ENCODE measurements at places on chromosomes 4 and X. TPM values are rescaled to one million over a fixed set of nuclear protein-coding genes. Genes with fewer than 3 reads are reported as not detected.
A peak's percentile ranks its signal among the peaks of the same experiment; 100 is the strongest.

- H3K27me3 ChIP-seq = no peaks in the 10 kb centered on the region
- H3K4me1 ChIP-seq = peaks cover 54% of the 10 kb centered on the region
- H3K27ac ChIP-seq = peak overlapping the region; percentile 99
These were observed 155.7 kb upstream of the MAP3K15 start for GRCh38 chrX:19670854-19671620.

The CDKL5 gene
- 20.9 TPM for total RNA-seq

The CT45A1 gene
- not detected for total RNA-seq

DNA sequence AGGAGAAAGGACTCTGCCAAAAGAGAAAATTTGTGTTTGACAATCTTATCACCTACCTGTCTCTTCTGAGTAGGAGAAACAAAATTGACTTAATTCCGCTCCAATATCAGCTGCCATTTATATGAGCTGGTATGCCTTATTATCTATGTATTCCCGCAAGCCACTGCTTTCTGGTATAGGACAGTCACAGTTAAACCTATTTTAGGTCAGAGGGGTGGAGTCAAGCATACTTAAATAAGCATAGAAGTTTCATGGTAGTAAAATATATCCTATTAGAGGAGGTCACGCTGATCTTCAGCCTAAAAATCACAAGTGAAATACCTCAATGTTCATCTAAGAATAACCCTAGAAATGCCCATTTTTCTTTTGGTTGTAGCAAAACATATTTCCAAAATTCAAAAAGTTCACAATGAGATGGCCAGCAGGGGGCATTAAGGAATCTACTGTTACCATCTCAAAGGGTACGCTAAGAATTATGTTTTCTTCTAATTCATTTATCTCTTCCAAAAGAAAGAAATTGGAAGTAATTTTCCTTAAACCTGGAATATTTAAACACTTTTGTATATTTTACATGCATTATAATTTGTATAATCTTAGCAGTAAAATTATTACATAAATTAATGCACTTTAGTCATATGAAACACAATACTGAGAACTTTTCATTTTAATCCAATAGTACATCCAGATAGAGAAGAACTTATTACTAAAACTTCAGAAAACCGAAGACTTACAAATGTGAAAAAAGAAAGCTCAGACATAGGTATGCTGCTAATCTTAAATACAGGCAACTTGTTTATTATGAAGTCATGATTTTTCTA, 10.5 kb downstream of the PPAT start:
- H3K27me3 ChIP-seq = no peaks in the 10 kb centered on the region
- no peak overlapping the region for H3K4me3 ChIP-seq
- H3K4me1 ChIP-seq = peaks cover 10% of the 10 kb centered on the region
- DNase-seq = peak; percentile 11
- H3K36me3 ChIP-seq = no peaks in the 10 kb centered on the region

GRCh38 chrX:16316331-16316730, 149.1 kb downstream of the MAGEB17 start:
- H3K36me3 ChIP-seq = no peaks in the 10 kb centered on the region
- no peaks in the 10 kb centered on the region for H3K27me3 ChIP-seq
- H3K4me1 ChIP-seq = peaks cover 16% of the 10 kb centered on the region
- no peak overlapping the region for H3K27ac ChIP-seq
- no peak for DNase-seq

DNA sequence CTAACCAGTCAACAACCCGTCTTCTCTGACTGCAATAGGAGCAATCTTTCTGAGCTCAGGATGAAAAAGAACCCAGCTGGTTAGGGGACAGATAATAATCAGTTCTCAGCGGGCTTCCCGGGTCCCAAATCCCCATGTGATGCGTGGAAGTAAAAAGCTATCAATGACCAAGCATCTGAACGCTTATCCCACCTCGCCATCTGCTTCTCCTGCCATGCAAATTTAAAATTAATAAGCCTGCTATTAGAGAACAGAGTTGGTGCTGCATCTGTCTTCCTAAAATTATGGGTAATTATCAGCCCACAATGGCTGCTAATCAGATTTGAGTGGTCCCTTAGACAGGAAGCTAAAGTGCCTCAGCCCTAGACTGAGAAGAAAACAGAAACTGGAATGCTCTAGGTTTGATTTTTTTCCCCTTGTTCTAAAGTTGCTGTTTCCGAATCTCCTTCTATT, 37.5 kb downstream of the AFAP1 start:
- H3K36me3 ChIP-seq = no peaks in the 10 kb centered on the region
- no peak overlapping the region for H3K4me3 ChIP-seq
- DNase-seq = no peak
- H3K4me1 ChIP-seq = no peaks in the 10 kb centered on the region
- no peaks in the 10 kb centered on the region for H3K27me3 ChIP-seq

DNA sequence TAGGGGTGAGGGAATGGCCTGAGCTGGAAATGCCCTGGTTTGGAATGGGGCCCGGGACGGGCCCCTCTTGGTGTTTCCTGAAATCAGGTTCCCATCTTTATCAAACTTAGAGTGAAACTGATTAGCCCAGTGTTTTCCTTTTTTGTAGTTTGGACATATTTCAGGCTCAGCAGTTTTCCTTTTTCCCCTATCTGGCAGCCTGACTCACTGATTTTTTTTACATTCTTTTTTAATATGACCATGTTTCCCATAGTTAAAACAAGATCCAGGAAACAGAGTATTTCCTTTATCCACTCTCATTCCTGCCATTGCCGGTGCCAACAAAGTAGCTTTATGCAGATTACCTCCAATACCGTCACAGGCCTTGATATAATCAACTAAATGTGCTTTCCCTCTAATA, 20.5 kb upstream of the C4orf17 start:
- no peaks in the 10 kb centered on the region for H3K27me3 ChIP-seq
- H3K4me3 ChIP-seq = no peak overlapping the region
- H3K4me1 ChIP-seq = no peaks in the 10 kb centered on the region
- H3K36me3 ChIP-seq = no peaks in the 10 kb centered on the region
- no peak for DNase-seq

- H3K4me1 ChIP-seq = no peaks in the 10 kb centered on the region
- no peaks in the 10 kb centered on the region for H3K36me3 ChIP-seq
- peaks cover 2% of the 10 kb centered on the region for H3K27me3 ChIP-seq
- DNase-seq = no peak
- H3K4me3 ChIP-seq = no peak overlapping the region
These were observed 81.5 kb downstream of the COX18 start for GRCh38 chr4:72987741-72988729.

- H3K27me3 ChIP-seq = peaks cover 48% of the 10 kb centered on the region
- H3K36me3 ChIP-seq = no peaks in the 10 kb centered on the region
- no peak overlapping the region for H3K27ac ChIP-seq
- no peaks in the 10 kb centered on the region for H3K4me1 ChIP-seq
- no peak overlapping the region for H3K4me3 ChIP-seq
- no peak for DNase-seq
These were observed 167.9 kb downstream of the CORIN start for GRCh38 chr4:47669946-47670345.

DNA sequence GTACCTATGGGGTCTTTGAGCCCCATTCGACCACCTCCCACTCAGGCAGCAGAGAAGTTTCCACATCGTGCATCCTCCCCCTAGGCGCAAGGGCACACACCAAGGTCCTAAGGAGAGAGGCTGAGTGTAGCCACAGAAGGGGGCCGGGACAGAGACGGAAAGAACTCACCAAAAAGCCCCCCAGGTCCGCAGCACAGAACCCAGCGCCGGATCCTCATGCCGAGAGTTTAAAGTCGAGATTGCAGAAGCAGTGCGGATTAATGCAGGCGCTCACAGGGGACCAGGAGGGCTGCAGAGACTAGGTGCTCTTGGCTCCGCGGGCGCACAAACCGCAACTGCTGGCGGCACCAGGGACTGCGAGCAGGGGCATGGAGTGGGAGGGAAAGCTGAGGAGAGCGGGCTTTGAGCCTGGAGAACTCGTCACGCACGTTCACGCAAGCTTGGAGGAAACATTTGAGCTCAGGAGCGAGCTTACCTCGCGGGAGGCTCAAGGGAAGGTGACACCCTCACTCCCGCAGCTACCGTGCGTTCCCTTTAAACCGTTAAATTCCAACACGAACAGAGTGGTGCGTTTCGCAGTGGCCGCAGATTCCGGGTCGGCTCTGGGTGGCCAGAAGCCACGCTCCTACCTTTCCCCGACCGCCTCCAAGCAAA, 8.5 kb downstream of the NKX3-2 start:
- H3K4me1 ChIP-seq = no peaks in the 10 kb centered on the region
- no peak for DNase-seq
- H3K36me3 ChIP-seq = no peaks in the 10 kb centered on the region
- H3K27me3 ChIP-seq = peaks cover 44% of the 10 kb centered on the region

DNA sequence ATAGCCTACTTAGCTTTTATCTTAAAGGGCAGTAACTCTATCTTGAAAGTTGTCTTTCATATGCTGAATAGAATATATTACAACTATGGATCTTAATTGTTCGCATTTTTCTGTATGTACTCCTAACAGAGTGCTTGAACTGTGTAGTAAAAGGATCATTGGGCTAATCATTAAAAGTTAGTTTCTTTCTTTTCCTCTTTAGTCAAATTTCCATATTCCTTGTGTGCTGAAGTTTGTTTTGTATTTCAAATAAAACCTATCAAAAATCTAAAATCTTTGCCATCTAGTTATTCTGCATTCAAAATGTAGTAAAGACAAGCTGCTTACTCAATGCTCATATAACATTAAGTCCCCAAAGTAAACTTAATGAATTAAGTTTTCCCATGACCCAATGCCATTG, 182.7 kb downstream of the HTR2C start:
- no peaks in the 10 kb centered on the region for H3K36me3 ChIP-seq
- H3K27ac ChIP-seq = no peak overlapping the region
- DNase-seq = no peak

DNA sequence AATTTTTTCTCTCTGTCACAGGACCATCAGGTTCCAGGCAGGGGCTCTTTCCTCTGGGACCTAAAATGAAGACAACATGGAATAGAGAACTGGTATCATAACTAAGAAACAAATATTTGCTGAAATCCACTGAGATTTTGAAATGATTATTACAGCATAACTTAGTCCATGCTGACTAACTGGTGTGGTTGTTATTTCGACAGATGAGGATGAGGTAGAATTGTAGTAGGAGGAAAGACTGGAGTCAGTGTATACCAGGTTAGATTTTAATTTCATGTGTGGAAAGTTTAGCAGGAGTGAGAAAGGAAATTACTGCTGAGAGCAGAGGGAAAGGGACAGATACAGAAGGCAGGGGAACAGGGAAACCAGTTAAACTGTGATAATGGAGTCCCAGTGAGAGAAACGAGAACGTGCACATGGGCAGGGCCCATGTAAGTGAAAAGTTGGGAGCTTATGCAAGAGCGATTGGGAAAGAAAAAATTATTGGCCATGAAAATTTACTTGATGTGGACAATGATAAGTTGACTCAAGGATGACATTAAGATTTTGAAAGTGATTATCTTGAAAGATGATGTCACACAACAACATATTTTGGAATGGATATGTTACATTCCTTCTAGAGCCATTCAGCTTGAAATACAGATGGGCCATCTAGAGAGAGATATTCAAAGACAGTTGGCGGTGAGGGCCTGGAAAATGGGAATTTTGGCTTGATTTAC, 98.7 kb upstream of the DDIT4L start:
- no peak overlapping the region for H3K27ac ChIP-seq
- no peaks in the 10 kb centered on the region for H3K27me3 ChIP-seq
- no peak overlapping the region for H3K4me3 ChIP-seq
- no peaks in the 10 kb centered on the region for H3K36me3 ChIP-seq
- H3K4me1 ChIP-seq = no peaks in the 10 kb centered on the region

GRCh38 chr4:24473309-24473721, 111.0 kb downstream of the DHX15 start:
- H3K36me3 ChIP-seq = peaks cover 30% of the 10 kb centered on the region
- peaks cover 42% of the 10 kb centered on the region for H3K27me3 ChIP-seq
- DNase-seq = peak; percentile 12
- H3K4me3 ChIP-seq = peak overlapping the region; percentile 92

- no peaks in the 10 kb centered on the region for H3K36me3 ChIP-seq
- H3K27me3 ChIP-seq = no peaks in the 10 kb centered on the region
- no peak for DNase-seq
- no peak overlapping the region for H3K4me3 ChIP-seq
- H3K27ac ChIP-seq = no peak overlapping the region
These were observed 467.0 kb downstream of the PCDH18 start for GRCh38 chr4:137065311-137065710.

GRCh38 chr4:108426493-108426892, 193.9 kb upstream of the RPL34 start:
- no peak for DNase-seq
- no peak overlapping the region for H3K27ac ChIP-seq
- no peaks in the 10 kb centered on the region for H3K27me3 ChIP-seq
- H3K4me3 ChIP-seq = no peak overlapping the region

GRCh38 chr4:121226362-121226761, 62.2 kb upstream of the TNIP3 start:
- no peak for DNase-seq
- peaks cover 15% of the 10 kb centered on the region for H3K4me1 ChIP-seq
- H3K27me3 ChIP-seq = no peaks in the 10 kb centered on the region
- H3K27ac ChIP-seq = no peak overlapping the region

GRCh38 chr4:147580396-147580795, 36.8 kb upstream of the TMEM184C start:
- H3K4me1 ChIP-seq = peaks cover 45% of the 10 kb centered on the region
- DNase-seq = no peak
- H3K4me3 ChIP-seq = no peak overlapping the region

- H3K36me3 ChIP-seq = no peaks in the 10 kb centered on the region
- H3K4me3 ChIP-seq = no peak overlapping the region
- H3K27ac ChIP-seq = no peak overlapping the region
These were observed 505.8 kb downstream of the RAB28 start for GRCh38 chr4:12978310-12978709.

The ANKRD50 gene
- total RNA-seq = 24.3 TPM

GRCh38 chr4:10343656-10344055, 113.6 kb downstream of the ZNF518B start:
- H3K4me1 ChIP-seq = no peaks in the 10 kb centered on the region
- no peak for DNase-seq
- H3K4me3 ChIP-seq = no peak overlapping the region
- H3K27ac ChIP-seq = no peak overlapping the region

The ENAM gene
- total RNA-seq = 0.26 TPM

GRCh38 chr4:1512051-1512737, 106.0 kb upstream of the NKX1-1 start:
- H3K36me3 ChIP-seq = no peaks in the 10 kb centered on the region
- H3K4me3 ChIP-seq = no peak overlapping the region
- H3K27me3 ChIP-seq = peaks cover 36% of the 10 kb centered on the region
- no peak for DNase-seq

DNA sequence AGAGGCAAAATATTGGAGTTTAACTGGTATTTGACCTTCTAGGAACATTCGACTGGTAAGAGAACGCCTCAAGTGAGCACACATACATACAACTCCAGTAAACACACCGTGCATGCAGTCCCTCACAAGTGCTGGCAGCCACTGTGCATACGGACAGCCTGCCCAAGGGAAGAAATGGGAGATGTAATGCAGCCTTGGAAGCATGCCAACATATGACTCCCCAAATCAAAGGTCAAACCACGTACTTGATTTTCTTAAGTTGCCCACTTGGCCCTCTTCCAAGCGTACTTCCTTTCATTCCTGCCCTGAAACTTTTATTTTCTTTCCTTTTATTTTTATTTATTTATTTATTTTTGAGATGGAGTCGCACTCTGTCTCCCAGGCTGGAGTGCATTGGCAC, 206.6 kb downstream of the SPRY1 start:
- peaks cover 9% of the 10 kb centered on the region for H3K36me3 ChIP-seq
- H3K4me1 ChIP-seq = peaks cover 38% of the 10 kb centered on the region
- DNase-seq = peak; percentile 67
- no peak overlapping the region for H3K4me3 ChIP-seq
- no peaks in the 10 kb centered on the region for H3K27me3 ChIP-seq

The TKTL2 gene
- total RNA-seq = 0.15 TPM
